Fibroblast of lung (primary cell): ENCODE measurements at places on chromosomes 12 and 14. TPM values are rescaled to one million over a fixed set of nuclear protein-coding genes. Genes with fewer than 3 reads are reported as not detected.

The TPPP2 gene
- not detected in 2 replicates for total RNA-seq

The TSHR gene
- not detected in 2 replicates for total RNA-seq

The SPTB gene
- total RNA-seq, result under 0.01 TPM in 1 of 2 replicates, not detected in the other

The ADGRD1 gene
- total RNA-seq, result 7.3 and 13.4 TPM in 2 replicates

The MUCL1 gene
- total RNA-seq, result not detected in 2 replicates

The ZDHHC22 gene
- total RNA-seq, result not detected in 2 replicates

The OR4M1 gene
- not detected in 2 replicates for total RNA-seq

The TMEM19 gene
- 21.6 and 25.1 TPM in 2 replicates for total RNA-seq

The GYS2 gene
- not detected in 2 replicates for total RNA-seq

The ACSM4 gene
- not detected in 2 replicates for total RNA-seq

The KCNA5 gene
- not detected in 2 replicates for total RNA-seq

The NPAS3 gene
- total RNA-seq, result 0.26 and 0.50 TPM in 2 replicates

The MMP17 gene
- total RNA-seq, result 10.8 and 13.5 TPM in 2 replicates

The APOF gene
- not detected in 2 replicates for total RNA-seq

The CFAP73 gene
- not detected in 2 replicates for total RNA-seq

The ESPL1 gene
- total RNA-seq, result 0.26 and 1.8 TPM in 2 replicates

The LMNTD1 gene
- not detected in 2 replicates for total RNA-seq

The GLS2 gene
- under 0.01 and 0.17 TPM in 2 replicates for total RNA-seq
